ENCODE measurements at places on chromosomes 5 and 9.

GRCh38 chr5:108345541-108346171 is 36.2 kb downstream of the FBXL17 start:
- DNase-seq: no peak

DNA sequence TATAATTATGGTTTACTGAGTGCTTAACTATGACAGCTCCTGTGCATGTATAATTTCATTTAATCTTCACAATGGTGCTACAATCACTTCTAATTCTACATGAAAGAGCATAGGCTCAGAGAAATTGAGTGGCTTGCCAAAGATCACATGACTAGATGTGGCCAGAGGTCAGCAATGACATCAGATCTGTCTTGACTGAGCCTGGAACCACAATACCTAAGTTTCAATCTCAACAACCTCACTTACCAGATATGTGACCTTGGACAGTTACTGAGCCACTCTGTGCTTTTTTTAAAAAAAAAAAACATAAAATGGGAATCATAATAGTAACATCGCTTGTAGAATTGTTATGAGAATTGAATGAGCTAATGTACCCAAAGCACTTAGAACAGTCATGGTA is 130.7 kb downstream of the TRIM32 start:
- no peak for DNase-seq

DNA sequence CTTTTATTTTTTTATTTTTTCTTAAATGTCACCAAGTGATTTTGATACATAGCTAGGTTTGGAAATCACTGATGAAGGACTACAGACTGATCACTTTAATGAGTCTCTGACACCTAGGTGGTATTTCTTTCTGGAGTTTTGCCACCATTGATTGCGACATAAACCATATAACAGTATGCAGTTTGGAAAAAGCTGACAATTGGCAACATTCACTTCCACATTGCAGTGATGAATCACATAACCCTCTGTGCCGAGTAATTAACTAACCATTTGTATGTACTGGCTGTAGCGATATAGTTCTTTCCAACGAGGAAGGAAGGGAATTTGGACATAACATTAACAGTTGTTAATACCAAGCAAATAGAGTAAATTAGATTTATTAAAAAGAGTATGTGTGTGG is 222.9 kb upstream of the EFNA5 start:
- DNase-seq: no peak

GRCh38 chr9:3746296-3747275 is 220.8 kb upstream of the RFX3 start:
- no peak for DNase-seq

- DNase-seq: no peak
These were observed 19.9 kb upstream of the LPAR1 start for GRCh38 chr9:111058166-111058565.

Measured in activated CD4-positive, alpha-beta T cell treated with anti-CD3 and anti-CD28 coated beads, Interleukin-2, amount 50 U/mL, for 24 hours (primary cell).